ENCODE measurements at places on chromosomes 7 and 10. TPM values are rescaled to one million over a fixed set of nuclear protein-coding genes. Genes with fewer than 3 reads are reported as not detected.

Gene KLLN
- 1.0 TPM for total RNA-seq

Gene ACHE
- total RNA-seq, result 0.13 TPM

Gene ZNF467
- not detected for total RNA-seq

Gene ADGRA1
- total RNA-seq, result not detected

Gene DKK1
- total RNA-seq, result not detected

Gene PLEKHS1
- not detected for total RNA-seq

Gene FAM237B
- total RNA-seq, result not detected

Gene SPDYE16
- total RNA-seq, result not detected

Gene TWNK
- total RNA-seq, result 41.0 TPM

Gene GPC2
- total RNA-seq, result 2.3 TPM

Gene TLX1
- not detected for total RNA-seq

Gene GPNMB
- total RNA-seq, result 0.72 TPM

Gene STK31
- not detected for total RNA-seq

Gene HMX3
- total RNA-seq, result 0.42 TPM

Gene RBP3
- not detected for total RNA-seq

Gene PLCE1
- total RNA-seq, result not detected

Gene ASB4
- not detected for total RNA-seq

Gene NPFFR1
- not detected for total RNA-seq

Gene VDAC2
- 274 TPM for total RNA-seq

Gene HPSE2
- total RNA-seq, result not detected

Gene NPSR1
- total RNA-seq, result not detected

Gene ZNF853
- 3.4 TPM for total RNA-seq

Gene AIMP2
- 77.0 TPM for total RNA-seq

Gene DUS4L
- total RNA-seq, result 12.6 TPM

Gene NRBF2
- total RNA-seq, result 25.1 TPM

Gene CNPY1
- not detected for total RNA-seq

Gene AKR1B15
- total RNA-seq, result not detected

Gene VIPR2
- total RNA-seq, result 0.19 TPM

Gene ST8SIA6
- total RNA-seq, result not detected

Gene NOD1
- total RNA-seq, result 11.8 TPM

Gene MBLAC1
- 3.7 TPM for total RNA-seq

Gene AGMO
- not detected for total RNA-seq

Gene KNDC1
- 0.17 TPM for total RNA-seq

Gene AVPI1
- total RNA-seq, result 2.5 TPM

Gene NUDCD3
- 94.9 TPM for total RNA-seq

Gene VWA2
- not detected for total RNA-seq

Gene ATOH7
- not detected for total RNA-seq

Gene HSPA12A
- total RNA-seq, result not detected

Gene WDFY4
- not detected for total RNA-seq

Gene CCL26
- total RNA-seq, result not detected

Gene RAPGEF5
- total RNA-seq, result 0.80 TPM

Gene SLC16A12
- not detected for total RNA-seq

Gene DNAJC12
- total RNA-seq, result 31.8 TPM

Gene TMEM213
- total RNA-seq, result not detected

Gene CEP55
- total RNA-seq, result 43.8 TPM

Gene FLNC
- total RNA-seq, result 0.02 TPM

Gene APBB1IP
- total RNA-seq, result 55.0 TPM

Gene SUN3
- total RNA-seq, result not detected

Gene HOXA6
- total RNA-seq, result not detected

Gene AKR1C4
- not detected for total RNA-seq

Gene LRIT1
- total RNA-seq, result not detected

Gene SFTPA1
- not detected for total RNA-seq
